ENCODE measurements at places on chromosomes 12 and 14.

GRCh38 chr12:5096241-5096924 lies 52.7 kb downstream of the KCNA5 start:
- peak; percentile 38 for DNase-seq

DNA sequence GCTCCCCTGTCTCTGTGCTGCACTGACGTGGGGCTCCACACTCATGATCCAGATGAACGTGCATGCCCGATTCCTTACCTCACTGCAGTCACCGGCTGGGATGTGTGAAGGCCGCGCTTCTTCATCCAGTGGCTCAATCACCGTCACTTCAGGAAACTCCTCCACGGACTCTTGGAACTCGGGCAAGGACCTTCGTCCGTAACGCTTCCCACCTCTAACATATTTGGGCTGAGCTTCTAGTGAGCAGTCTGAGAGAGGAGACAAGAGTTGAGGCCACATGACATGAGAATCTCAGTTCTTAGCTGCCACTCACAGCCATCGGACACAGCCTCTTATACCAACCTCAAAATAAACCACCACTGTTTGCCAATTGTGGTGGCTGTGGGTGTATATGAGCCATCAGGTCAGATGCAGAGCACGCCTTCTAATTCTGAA lies 38.3 kb downstream of the NIN start:
- no peak for DNase-seq

GRCh38 chr14:30283822-30284446 lies 275.0 kb upstream of the G2E3 start:
- DNase-seq, result peak; percentile 39

DNA sequence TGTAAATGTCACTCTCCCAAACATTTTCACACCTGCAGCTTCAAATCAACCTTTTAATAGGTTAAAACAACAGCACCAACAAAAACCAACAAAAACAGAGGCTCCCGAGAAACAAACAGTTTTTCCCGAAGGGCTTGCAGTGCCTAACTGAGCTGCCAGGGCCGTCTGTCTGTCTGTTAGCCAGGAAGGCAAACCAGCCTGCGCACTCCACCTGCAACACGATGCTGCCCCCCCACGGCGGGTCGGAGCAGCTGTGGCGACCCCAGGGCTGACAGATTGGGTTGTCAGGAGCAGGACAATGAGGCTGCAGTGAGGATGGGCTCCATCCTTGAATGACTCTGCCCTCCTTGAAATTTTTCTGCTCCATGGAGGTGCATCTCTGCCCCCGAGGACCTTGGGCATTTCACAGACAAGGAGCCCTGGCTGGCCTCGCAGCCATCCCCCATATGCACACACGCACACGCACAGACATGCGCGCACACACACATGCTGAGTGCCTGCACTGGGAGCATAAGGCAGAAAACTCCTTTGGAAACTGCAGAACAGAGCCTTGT lies 2.6 kb downstream of the RTL1 start:
- DNase-seq, result peak; percentile 77

DNA sequence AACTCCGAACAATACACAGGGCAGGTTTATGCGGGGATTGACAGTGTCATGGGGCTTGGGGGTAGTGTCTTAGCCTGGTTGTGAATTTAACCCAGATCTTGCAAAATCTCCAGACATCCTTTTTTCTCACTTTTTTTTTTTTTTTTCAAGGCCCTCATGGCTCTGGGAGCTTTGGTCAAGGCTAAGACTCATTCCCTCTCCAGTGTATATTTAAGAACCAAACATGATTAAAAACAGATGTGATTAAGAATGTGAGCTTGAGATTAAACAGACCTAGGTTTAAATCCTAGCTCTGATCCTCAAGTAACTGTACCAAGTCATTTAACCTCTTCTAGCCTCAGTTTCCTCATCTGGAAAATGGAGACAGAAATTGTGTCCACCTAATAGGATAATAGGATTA lies 151.7 kb upstream of the FUT8 start:
- DNase-seq, result no peak

GRCh38 chr12:10113920-10114319 lies 15.1 kb upstream of the CLEC1A start:
- no peak for DNase-seq

All from NCI-H146 (cell line).